ENCODE measurements at places on chromosomes 7 and 10.
A peak's percentile ranks its signal among the peaks of the same experiment; 100 is the strongest.

DNA sequence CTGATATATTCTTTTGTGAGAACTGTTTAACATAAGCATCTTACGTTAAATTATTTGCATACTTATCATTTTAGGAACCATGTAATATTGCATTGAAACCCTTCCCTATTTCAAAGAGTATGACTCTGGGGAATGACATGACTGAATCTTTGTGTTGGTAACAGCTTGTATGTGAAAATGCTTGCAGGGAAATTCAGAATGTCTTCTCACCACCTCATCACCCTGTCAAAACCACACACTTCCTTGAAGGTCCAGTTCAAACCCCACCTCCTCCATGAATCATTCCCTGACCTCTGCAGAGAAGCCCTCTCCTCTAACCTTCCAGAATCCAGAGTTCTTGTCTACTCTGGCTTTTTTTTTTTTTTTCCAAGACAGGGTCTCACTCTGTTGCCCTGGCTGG is 26.3 kb upstream of the NKX2-3 start:
- DNase-seq = no peak

DNA sequence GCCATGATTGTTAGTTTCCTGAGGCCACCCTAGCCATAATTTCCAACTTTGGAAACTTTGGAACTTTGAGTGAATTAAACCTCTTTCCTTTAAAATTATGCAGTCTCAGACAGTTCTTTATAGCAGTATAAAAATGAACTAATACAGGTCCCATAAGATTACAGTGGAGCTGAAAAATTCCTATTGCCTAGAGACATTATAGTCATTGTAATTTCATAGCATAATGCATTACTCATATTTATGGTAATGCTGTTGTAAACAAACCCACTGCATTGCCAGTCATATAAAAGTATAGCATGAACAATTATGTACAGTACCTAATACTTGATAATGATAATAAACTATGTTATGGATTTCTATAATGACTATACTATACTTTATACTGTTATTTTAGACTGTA is 88.0 kb upstream of the TMEM229A start:
- no peak for DNase-seq

- no peak for DNase-seq
Measured at GRCh38 chr7:112257073-112257472, 50.6 kb downstream of the ZNF277 start.

- no peak for DNase-seq
Measured at GRCh38 chr10:96334616-96335526, 23.9 kb downstream of the OPALIN start.

- DNase-seq = no peak
Measured at GRCh38 chr7:74514131-74514591, 60.5 kb downstream of the GTF2IRD1 start.

GRCh38 chr7:95394370-95394769 is 1.8 kb downstream of the PON3 start:
- DNase-seq = no peak

DNA sequence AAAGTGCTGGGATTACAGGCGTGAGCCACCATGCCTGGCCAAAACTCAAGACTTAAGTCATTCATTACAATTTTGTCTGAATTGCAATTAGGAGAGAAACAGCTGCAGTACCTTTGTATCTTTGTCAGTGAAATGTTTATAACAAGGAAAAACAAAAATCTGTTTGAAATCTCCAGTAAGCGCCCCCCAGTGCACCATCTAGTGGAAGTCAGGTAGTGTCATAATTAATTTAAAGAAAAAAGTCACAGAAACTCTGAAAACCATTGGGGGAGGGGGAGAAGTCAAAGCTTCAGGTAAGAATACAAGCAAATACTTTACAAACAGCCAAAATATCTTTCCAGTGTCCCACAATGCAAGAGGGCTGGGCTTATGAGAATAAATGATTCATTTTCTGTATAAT is 2.8 kb downstream of the MPP7 start:
- peak; percentile 21 for DNase-seq

- no peak for DNase-seq
Measured at GRCh38 chr10:72009425-72010081, 45.4 kb downstream of the CHST3 start.

DNA sequence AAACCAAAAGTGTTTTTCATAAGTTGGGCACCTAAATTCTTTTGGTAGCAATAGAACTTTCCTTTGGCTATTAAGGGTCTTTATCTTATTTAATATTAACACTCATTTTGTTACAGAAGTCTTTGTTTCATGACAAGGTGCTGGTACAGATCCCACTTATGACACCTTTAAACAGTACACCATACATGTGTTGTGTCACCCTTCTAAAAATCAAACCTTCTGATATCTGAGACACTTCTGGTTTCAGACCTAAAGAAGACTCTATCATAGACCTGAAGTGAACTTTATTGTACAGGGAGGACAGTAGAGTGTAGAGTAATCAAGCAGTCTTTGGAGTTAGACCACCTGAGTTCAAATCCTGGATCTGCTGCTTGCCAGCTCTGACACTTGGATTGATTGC is 5.8 kb upstream of the USP6NL start:
- DNase-seq = no peak
